ENCODE measurements at places on chromosomes 5 and 9. TPM values are rescaled to one million over a fixed set of nuclear protein-coding genes. Genes with fewer than 3 reads are reported as not detected.

NREP gene
- 22.2 TPM for total RNA-seq

DNA sequence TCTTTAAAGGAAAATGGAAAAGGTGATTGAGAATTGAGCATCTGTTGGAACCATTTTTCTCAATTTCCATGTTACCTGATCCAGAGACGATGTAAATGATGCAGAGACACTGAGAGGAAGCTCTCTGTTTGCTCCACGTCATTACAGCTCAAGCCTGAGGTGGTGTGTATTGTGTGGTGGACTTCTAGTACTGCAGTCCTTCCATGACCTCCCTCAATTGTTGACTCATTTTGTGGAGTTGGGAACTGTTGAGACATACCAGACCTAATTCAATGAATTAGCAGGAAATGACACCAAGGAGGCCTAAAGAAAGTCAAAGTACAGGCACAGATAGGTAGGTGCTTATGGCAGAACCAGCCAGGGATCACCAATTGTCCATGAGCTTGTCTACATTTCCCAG is 15.6 kb upstream of the LVRN start:
- DNase-seq: no peak

DRD1 gene
- total RNA-seq: not detected

DNA sequence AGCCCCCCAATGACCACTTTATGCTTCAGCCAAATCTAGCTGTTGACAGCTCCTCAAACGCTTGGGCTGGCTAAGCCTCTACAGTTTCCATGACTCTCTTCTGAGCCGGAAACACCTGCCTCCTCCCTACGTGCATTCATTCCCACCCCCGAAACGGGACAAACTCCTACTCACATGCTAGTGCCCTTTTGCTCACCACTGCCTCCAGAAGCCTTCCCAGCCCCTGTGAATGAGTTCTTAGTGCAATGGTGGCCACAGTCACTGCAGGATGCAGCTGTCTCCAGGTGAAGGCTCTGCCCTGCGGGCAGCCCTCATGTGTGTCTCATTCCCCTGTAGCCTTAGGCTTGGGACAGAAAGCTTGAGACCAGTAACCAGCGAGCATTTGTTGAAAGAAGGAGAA is 68.8 kb upstream of the DAB2IP start:
- no peak for DNase-seq

MOB3B gene
- 0.82 TPM for total RNA-seq

DNA sequence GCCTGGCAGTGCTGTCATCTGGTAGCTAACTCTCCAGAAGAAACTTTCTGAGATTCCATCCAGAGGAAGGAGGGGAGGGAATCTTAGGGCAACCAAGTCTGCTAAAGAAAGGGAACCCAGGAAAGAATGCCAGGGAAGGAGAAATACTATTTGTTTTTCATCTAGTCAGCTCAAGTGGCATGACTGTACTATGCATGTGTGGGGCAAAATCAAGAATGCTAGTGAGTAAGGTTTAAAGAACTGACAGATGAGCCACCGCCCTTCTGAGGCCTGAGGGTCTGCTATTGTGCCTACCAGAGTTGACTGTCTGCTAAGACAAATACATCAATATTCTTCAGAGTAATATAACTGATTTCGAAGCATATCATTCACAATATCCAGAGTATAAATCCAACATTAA is 204.2 kb downstream of the SLC12A2 start:
- DNase-seq: no peak

All from activated CD4-positive, alpha-beta T cell treated with anti-CD3 and anti-CD28 coated beads, Interleukin-2, amount 10 ng/mL, durations not matched to agents 24 days and 14 days (primary cell).